ENCODE measurements at places on chromosomes 4 and X.

DNA sequence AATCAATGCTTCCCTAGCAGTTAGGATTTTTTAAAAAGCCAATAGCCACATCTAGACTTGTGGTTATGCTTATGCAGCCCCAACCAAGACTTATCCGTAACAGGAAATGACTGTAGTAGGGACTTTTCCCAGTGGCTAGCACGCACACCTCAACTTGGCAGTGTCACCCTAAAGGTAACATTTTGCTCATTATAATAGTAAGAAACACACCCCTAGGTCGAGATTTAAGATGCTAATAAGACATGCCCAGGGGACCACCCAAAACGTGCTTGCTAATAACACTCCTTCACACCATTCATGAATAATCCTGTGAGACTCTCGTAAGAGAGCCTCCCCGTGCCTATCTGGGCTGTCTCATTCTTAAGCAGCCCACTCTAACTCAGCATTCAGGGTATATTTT lies 195.3 kb downstream of the CHIC1 start:
- no peak for DNase-seq

DNA sequence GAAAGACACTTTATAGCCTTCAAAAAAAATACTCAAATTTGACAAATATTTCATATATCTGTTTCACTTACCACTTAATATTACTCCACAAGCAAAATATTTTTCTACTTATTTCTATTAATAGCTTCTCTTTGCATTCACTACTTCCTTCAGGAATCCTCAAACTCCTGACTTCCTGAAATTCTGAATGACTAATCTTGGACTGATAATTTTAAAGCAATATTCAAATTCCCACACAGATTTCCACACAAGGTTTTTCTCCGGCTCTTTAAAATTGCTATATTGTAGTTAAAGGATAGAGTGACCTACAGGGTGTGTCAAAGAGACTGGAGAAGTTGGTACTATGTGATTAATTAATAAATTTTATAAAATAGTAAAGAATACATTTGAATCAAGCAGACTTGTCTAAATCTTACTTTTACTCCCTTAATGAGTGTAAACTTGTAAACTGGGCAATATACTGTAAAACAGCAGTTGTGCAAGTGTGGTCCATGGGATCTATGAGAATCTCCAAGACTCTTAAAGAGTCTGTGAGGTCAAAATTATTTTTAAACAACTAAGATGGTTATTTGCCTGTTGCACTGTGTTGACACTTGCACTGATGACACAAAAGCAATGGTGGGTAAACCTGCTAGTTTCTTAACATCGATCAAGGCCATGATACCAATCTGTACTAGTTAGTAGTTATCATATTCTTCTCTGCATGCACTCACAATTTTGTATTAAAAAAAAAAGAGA lies 44.5 kb downstream of the ANKRD17 start:
- no peak for DNase-seq

- DNase-seq, result no peak
These were observed at the start of gene PLAC8 for GRCh38 chr4:83114576-83114975. Gene PLAC8 (minus strand): TSS chr4:83114729. CDS start chr4:83107921, 6,808 bp downstream.

GRCh38 chr4:137545461-137545861 lies 13.2 kb upstream of the PCDH18 start:
- DNase-seq, result peak; percentile 12

- DNase-seq, result no peak
These were observed 261.1 kb upstream of the GATB start for GRCh38 chr4:152021788-152022438.

DNA sequence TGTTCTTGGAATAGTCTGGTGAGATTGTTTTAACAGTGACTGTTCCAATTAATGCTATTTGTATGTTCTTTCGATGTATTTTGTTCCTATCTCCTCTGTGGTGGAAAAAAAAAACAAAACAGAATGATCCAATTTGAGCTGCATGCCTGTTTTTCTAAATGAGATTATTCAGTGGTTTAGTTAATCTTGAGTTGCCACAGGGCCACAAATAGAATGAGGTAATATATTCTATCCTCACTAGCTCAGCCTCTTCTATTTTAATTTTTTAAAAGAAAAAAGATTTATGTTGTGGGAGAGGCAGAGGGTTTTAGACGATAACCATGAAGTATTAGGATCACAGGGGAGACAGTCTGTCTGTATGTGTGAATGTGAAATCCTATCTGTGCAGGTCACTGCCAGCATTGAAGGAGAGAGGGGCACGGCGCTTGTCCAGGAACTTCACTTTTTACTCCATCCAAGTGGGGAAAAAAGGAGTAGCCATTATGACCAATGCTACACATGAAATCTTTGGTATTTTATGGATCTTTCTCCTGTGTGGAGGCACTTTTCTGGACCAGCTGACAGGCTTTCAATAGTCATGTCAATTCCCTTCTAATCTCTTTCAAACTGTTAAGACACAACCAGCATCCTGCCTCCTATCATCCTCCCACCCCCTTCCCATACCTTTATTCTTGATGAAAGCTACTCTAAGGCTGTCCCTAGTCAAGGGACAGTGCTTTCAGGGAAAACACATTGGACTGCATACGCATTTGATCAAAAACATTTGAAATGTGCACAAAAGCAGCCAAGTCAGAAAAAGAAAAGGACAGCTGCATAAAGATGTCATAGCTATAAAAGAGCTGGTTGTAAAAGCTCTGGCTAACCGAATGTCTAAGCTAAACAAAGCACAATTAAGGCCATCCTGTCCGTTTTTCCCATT lies 1063.8 kb upstream of the INTU start:
- DNase-seq, result no peak

- no peak for DNase-seq
These were observed 55.7 kb upstream of the PPARGC1A start for GRCh38 chr4:23945451-23946017.

GRCh38 chr4:105622269-105622668 lies 69.8 kb downstream of the ARHGEF38 start:
- DNase-seq, result no peak

DNA sequence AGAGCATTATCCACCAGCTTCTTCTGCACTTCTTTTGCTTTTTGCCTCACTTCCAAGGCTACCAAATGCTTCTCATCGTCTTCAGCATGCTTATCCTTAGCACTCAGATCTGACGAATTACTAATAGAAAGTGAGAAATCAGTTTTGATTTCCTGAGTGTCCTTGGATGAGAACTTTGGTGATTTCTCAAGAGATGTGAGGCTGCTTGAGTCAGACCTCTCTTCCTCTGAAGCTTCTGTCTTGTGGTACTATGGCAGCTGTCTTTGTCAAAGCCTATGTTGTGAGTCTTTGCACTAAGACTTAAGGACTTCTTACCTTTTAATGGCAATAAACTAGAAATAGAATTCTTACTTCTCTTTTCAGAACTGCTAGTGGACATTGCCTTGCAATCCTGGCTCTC lies 169.9 kb downstream of the CPE start:
- no peak for DNase-seq

DNA sequence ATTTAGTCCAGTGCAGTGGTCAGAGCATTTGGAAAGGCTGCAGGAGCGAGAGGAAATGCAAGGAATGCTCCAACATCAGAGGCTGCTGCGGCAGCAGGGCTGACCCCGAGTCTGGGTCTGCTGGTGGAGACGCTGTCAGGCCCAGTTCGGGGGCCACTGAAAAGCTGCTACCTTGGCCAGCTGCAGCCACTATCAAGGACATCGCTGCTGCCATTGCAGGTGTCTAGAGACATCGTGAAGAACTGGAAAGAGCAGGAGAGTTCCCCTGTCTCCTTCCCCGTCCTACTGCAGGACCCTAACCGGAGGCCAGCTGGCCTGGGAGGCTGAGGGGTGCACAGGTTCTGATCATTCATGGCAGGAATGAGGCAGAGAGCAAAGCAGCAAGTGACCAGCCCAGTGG lies 29.5 kb upstream of the GPR78 start:
- no peak for DNase-seq

All from SHP77 (cell line).